Activated CD4-positive, alpha-beta memory T cell treated with anti-CD3 and anti-CD28 coated beads for 36 hours (primary cell): ENCODE measurements at places on chromosomes 3 and 15. TPM values are rescaled to one million over a fixed set of nuclear protein-coding genes. Genes with fewer than 3 reads are reported as not detected.

Gene ACSBG1
- total RNA-seq = not detected

GRCh38 chr15:76298986-76299385 lies 12.3 kb downstream of the ETFA start:
- H3K4me1 ChIP-seq = peaks cover 19% of the 10 kb centered on the region
- H3K36me3 ChIP-seq = peaks cover 3% of the 10 kb centered on the region
- no peaks in the 10 kb centered on the region for H3K27me3 ChIP-seq
- no peak overlapping the region for H3K4me3 ChIP-seq
- no peak for DNase-seq

GRCh38 chr3:94349310-94349878 lies 286.5 kb downstream of the NSUN3 start:
- no peaks in the 10 kb centered on the region for H3K36me3 ChIP-seq
- no peaks in the 10 kb centered on the region for H3K4me1 ChIP-seq
- no peak overlapping the region for H3K27ac ChIP-seq
- H3K4me3 ChIP-seq = no peak overlapping the region
- DNase-seq = no peak

- H3K27me3 ChIP-seq = no peaks in the 10 kb centered on the region
- no peak overlapping the region for H3K4me3 ChIP-seq
- no peak for DNase-seq
- no peak overlapping the region for H3K27ac ChIP-seq
These were observed 315.6 kb downstream of the SOX2 start for GRCh38 chr3:182027366-182027765.
